ENCODE measurements at places on chromosomes 3 and 15.

GRCh38 chr3:145522179-145522578, 638.8 kb downstream of the PLOD2 start:
- DNase-seq = no peak

GRCh38 chr3:171803044-171803443, 7.2 kb downstream of the PLD1 start:
- DNase-seq = no peak

DNA sequence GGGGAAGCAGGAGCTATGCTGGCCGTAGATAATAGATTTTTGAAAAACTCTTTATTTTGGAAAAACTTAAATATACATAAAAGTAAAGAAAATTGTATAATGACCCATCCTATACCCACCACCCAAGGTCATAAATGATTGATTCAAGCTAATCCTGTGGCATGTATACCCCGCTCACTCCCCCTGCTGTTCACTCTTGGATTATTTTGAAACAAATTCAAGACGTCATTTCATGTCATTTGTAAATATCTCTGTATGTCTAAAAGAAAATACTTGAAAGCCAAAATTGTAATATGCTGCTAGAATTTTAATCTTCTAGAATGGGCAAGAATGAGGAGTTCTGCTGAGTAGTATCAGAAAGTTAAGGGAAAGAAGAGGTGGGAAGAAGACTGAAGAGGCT, 241.7 kb downstream of the FEZF2 start:
- no peak for DNase-seq

DNA sequence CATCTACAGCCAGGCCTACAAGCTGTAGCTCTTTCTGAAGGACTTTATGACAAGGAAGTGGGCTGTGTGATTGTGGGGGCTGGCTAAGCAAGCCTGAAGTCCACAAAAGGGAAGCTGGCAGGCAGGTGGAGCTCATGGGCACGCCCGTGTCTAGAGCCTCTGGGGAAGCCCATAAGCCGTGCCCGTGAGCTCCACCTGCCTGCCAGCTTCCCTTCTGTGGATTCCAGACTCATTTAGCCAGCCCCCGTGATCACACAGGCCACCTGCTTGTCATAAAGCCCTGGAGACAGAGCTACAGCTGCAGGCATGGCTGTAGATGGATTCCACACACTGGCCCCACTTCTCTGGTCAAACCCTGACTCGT, 15.2 kb downstream of the EFCC1 start:
- DNase-seq = peak; percentile 78

DNA sequence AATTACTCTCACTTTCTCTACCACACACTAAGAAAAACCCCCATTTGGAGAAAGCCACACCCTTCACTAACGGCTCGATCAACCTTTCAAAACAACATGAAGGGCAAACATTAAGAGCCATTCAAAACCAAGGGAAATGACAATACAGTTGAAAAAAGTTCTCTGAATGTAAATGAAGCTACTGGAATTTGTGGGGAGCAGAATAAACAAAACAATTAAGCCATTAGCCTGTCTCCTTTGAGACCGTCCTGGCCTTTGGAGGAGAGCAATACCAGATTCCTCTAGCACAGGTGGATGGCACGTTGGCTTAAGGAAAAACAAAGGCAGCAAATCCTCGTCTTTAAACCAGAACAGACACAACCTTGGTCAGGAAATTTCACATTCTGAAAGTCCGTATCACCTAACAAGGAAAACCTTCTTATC, 18.7 kb downstream of the MYO1E start:
- DNase-seq = no peak

DNA sequence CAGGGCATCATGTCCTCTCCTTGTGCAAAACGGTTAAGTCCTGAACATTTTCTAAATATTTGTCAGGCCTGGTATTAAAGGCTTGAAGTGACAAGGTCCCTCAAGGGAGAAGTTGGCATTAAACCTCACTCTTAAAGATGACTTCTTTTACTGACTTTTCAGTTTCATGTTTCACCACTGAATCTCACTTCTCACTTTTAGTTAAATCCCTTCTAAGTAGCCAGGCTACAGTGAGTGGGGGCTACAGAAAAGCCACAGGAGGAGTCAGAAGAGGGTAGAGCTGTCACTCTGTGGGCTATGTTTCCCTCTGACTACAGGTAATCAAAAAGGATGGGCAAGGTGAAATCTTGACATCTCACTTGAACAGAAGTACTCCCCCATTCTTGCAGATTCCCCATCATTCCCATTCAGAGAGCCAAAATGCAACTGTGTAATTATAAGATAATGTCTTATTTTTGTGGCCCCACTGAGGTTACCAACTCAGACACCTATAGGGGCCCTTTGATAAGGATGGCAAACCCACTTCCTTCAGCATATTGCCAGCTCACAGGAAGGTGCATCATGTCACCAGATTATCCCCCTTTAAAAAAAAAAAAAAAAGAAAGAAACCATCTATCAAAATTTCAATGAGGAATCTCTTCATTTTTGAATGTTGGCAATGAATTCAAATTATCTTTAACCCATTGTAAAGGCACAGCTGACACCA, 790.1 kb upstream of the CFAP20DC start:
- DNase-seq = no peak

GRCh38 chr15:79167776-79168175, 77.2 kb upstream of the RASGRF1 start:
- DNase-seq = no peak

DNA sequence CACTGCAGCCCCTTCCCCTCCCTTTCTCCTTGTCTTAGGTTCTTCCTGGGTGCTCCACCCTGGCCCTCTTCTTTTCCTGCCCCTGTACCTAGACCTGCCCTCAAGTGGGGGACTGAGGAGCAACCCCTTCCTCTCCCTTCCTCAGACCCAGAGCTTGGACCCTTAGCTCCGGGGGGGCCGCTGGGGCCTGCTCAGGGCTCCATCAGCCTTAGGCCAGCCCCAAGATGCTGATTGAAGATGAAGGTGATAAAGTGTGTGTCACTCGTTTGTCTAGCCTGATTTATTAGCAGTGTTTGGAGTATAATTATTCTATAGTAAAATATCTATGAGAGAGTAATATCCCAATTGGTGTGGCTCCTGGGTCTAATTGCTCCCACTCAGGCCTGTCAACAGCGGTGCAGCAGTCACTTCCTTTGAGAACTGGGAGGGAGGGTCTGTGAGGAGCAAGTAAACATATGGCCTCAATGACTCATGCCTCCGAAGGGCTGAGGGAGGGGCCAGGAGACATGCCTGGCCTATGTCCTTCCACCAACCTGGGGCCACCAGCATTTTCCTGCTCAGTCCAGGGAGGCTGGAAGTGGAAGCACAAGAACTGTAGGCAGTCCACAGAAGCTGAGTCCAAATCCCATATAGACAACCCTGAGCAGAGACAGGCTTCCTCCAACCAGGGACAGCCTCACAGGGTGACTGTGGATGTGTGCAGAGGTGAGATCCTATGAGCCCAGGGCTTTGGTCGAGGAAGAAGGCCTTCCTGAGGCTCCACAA, 123.2 kb downstream of the DNAJB8 start:
- DNase-seq = no peak

DNA sequence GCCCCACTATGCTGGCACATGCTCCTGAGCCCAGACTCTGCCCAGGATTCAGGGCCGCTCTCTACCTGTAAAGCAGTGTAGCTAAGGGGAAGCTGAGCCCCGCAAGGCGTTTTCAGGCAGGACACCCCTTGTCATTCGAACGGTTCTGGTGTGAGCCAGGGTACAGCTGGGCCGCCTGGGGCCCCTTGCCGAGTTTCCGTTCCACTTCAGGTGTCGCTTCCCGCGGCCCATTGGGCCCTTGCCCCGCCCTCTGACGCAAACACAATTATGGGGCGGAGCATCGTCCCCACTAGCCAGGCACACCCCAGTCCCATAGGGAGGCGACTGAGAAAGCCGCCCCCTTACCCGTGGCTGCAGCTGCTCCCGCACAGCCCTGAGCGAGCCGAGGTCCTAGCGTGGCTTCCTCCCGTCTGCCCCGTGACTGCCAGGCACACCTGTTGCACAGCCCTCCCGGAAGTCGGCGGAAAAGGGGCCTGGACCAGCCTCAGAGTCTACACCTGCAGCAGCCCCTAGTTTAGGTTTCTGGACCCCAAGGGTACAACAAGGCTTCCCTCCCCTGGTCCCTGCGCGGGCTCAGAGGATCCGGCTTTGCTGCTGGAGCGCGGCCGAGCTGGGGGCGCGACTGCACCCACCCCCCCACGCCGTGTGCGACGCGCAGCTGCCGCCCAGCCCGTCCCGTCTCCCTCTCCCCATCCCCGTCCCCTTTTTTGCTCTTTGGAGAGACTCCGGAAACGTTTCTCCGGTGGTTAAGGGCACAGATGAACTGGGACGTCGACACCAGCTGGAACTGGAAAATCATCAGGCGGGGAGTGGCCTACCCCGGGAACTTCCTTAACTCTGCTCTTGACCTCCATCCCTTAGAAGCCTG, at the start of gene PLSCR2:
TSS of gene PLSCR2 (minus strand) at position 412 of the 868 bp plus-strand sequence. CDS start 9,657 bp downstream, outside the sequence.
- peak; percentile 82 for DNase-seq

GRCh38 chr3:177574222-177574856, 377.1 kb upstream of the TBL1XR1 start:
- peak; percentile 60 for DNase-seq

- no peak for DNase-seq
Measured at GRCh38 chr15:52137432-52138357, 25.1 kb upstream of the BCL2L10 start.

- no peak for DNase-seq
Measured at GRCh38 chr15:56631765-56632164, 101.5 kb downstream of the ZNF280D start.

GRCh38 chr15:76667943-76668715, 237.0 kb downstream of the SCAPER start:
- no peak for DNase-seq

DNA sequence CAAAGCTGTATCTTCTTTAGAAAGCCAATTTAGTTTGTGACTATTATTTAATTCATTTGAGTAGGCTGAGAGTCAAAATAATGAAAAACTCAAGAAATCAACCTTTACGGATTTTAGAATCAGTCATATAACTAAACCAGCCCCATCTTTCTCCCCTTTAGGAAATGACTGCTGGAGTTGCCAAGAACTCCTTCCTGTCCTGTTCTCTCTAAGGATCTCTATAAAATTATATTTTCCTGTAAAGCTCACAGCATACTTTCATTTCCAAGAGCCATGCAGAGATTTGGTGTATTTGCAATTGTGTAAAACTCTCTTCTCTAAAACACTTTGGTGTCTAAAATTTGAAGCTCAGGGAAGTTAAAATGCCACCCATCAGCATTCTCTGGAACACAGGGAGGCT, 323.4 kb upstream of the GBE1 start:
- no peak for DNase-seq

DNA sequence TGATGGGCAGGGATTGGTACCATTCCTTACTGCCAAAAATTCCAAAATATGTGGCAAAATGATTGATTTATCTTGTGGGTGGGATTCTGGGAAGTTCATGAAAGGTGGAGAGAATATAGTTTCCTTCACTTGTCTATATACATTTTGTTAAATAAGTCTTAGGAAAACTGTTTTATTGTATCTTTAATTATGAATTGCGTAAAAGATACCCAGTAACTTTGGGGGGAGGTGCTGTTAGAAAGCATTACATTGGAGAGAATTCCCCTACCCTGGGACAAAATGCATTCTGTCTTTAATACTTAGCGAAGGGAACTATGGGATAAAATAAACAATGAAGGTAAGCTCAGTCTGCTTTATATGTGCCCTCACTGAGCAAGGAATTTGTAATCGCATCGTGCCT, 4.6 kb downstream of the SETD5 start:
- no peak for DNase-seq

DNA sequence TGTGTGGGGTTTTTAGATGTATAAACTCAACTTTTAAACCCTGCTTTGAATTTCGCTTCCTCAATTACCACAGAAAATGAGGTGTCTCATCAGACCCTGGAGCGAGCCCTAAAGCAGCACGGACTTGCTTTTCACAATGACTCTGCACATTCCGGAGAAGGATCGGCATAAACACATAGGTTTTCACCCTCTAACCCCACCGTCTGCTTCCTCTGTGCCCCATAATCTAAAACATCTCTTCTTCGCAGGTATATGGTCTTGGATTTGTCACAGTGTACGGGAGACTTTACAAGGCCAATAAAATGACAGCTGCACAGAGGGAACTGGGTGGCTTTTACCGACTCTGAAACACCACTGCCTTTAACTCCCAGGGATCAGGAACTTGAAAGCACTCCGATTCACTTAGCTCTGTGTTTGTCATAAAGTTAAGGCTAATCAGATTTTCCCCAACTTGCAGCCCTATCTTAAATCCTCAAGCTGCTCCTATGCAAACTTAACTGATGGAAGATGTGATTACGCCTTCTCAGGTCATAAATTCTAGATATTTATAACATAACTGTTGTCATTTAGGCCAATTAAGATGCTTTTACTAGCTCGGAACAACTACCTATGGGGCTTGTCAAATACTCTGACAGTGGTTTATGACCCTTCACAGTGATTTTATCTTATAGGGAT, 133.4 kb upstream of the WNT5A start:
- DNase-seq = no peak

GRCh38 chr15:88431441-88431840, 35.7 kb downstream of the MRPL46 start:
- DNase-seq = no peak

GRCh38 chr15:39312984-39313383, 267.9 kb upstream of the THBS1 start:
- DNase-seq = no peak

GRCh38 chr3:9690451-9691450, 12.9 kb upstream of the CPNE9 start:
- no peak for DNase-seq

DNA sequence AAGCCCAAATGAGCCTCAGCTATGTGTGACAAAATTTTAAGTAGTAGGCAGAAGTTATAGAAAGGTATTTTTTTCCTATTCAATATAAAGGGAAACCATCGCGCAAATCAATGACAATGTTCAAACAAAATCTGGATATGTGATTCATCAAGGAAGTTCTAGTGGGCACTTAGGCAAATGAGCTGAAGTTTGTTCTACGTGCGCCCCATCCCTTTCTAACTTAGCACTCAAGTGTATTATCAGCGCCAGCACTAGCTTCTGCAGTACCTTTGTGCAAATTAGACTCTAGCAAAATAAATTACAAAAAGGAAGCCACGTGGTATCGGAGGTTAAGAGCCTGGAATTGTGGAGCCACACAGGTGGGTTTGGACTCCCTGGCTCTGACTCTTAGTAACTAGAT, 91.1 kb downstream of the TBL1XR1 start:
- no peak for DNase-seq

GRCh38 chr15:64665179-64665578, 110.2 kb downstream of the RBPMS2 start:
- DNase-seq = no peak

DNA sequence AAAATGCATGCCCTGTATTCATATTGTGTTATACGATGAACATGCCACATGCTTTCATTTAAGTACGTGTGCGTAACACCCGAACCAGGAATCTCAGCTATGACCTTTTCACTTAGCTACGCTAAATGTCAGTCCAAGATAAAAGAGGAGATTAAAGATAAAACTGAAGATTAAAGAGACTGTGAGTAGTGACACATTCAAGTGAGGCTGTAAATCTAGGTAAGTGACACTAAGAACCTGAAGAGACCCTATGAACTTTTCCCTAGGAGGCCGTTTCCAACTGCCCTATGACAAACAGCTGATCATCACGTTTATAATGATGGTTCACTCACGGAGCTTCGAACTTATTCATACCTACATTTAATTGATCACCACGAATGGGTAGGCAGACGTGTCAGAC, 32.2 kb downstream of the TFRC start:
- peak; percentile 52 for DNase-seq

GRCh38 chr3:47377186-47377585, 3.6 kb upstream of the PTPN23 start:
- no peak for DNase-seq

Measured in NCI-H1417 (cell line).